Osteocyte (in vitro differentiated cells): ENCODE measurements at places on chromosomes 1 and 21. TPM values are rescaled to one million over a fixed set of nuclear protein-coding genes. Genes with fewer than 3 reads are reported as not detected.

- H3K27me3 ChIP-seq = peaks cover 24% of the 10 kb centered on the region
- H3K4me1 ChIP-seq = peaks cover 3% of the 10 kb centered on the region
- H3K27ac ChIP-seq = no peak overlapping the region
- H3K4me3 ChIP-seq = no peak overlapping the region
- DNase-seq = no peak
Measured at GRCh38 chr1:162214202-162214601, 144.7 kb downstream of the NOS1AP start.

KIF21B gene
- total RNA-seq = 0.63 and 0.97 TPM in 2 replicates

DYNLT5 gene
- 0.18 and 0.35 TPM in 2 replicates for total RNA-seq

DNA sequence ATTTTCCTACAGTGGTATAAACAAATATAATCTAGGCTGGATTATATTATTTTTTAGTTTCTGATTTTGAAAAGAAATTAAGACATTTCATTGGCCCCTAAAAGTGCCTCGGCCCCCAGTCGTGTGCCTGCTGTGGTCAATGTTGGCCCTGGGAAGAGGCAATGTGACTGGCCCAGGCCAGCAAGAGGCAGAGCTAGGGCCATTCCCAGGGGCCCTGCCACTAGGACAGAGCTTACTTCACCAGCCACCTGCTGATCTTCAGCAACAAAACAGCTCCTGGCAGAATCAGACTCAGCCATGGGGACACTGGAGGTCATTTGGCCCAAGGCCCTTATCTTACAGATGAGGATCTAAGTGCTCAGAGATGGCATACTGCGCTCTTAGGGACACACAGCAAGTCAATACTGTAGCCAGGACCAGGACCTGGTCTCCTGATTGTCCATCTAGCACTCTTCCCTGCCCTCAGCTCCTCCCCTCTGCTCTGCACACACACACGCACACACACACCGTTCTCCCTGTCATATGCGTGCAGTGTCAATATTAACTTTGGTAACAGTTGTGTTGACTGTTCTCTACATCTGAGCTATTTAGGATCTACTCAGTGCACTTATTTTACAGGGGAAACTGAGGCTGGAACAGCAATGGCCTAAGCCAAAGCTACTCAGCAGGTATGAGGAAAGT is 16.6 kb upstream of the KLHDC7A start:
- H3K4me3 ChIP-seq = no peak overlapping the region
- no peak for DNase-seq
- no peak overlapping the region for H3K27ac ChIP-seq
- no peaks in the 10 kb centered on the region for H3K4me1 ChIP-seq
- no peaks in the 10 kb centered on the region for H3K36me3 ChIP-seq
- H3K27me3 ChIP-seq = peaks cover 2% of the 10 kb centered on the region

- no peaks in the 10 kb centered on the region for H3K27me3 ChIP-seq
- H3K4me3 ChIP-seq = no peak overlapping the region
- no peak for DNase-seq
- no peak overlapping the region for H3K27ac ChIP-seq
- H3K4me1 ChIP-seq = peaks cover 17% of the 10 kb centered on the region
Measured at GRCh38 chr1:28031173-28031572, 57.2 kb downstream of the EYA3 start.

DNA sequence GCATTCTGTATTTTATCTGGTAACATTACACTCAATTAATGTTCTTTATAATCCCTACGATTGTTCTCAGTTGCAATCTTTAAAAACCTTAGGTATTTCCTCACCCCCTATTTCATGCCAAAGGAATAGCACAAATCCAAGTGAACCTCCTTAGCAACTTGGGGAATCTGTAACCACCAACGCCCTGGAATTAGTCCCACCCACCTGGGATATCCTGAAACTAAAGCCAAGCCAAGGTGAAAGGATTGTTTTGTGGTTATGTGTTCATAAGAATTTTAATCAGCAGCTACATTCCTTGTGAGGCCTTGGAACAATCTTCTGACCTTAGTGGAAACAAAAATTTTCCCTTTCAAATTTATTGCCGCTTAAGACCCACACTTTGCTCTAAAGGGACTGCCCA is 908.7 kb downstream of the TTLL7 start:
- peaks cover 2% of the 10 kb centered on the region for H3K36me3 ChIP-seq
- H3K4me1 ChIP-seq = peaks cover 9% of the 10 kb centered on the region
- H3K27me3 ChIP-seq = no peaks in the 10 kb centered on the region
- H3K27ac ChIP-seq = no peak overlapping the region
- H3K4me3 ChIP-seq = no peak overlapping the region

HCRTR1 gene
- 0.50 and 0.73 TPM in 2 replicates for total RNA-seq

GRCh38 chr1:90501281-90501680 is 215.8 kb downstream of the BARHL2 start:
- no peak for DNase-seq
- no peaks in the 10 kb centered on the region for H3K36me3 ChIP-seq
- no peak overlapping the region for H3K4me3 ChIP-seq
- H3K4me1 ChIP-seq = no peaks in the 10 kb centered on the region
- H3K27ac ChIP-seq = no peak overlapping the region
- peaks cover 3% of the 10 kb centered on the region for H3K27me3 ChIP-seq

AGT gene
- 25.6 and 30.1 TPM in 2 replicates for total RNA-seq

DNA sequence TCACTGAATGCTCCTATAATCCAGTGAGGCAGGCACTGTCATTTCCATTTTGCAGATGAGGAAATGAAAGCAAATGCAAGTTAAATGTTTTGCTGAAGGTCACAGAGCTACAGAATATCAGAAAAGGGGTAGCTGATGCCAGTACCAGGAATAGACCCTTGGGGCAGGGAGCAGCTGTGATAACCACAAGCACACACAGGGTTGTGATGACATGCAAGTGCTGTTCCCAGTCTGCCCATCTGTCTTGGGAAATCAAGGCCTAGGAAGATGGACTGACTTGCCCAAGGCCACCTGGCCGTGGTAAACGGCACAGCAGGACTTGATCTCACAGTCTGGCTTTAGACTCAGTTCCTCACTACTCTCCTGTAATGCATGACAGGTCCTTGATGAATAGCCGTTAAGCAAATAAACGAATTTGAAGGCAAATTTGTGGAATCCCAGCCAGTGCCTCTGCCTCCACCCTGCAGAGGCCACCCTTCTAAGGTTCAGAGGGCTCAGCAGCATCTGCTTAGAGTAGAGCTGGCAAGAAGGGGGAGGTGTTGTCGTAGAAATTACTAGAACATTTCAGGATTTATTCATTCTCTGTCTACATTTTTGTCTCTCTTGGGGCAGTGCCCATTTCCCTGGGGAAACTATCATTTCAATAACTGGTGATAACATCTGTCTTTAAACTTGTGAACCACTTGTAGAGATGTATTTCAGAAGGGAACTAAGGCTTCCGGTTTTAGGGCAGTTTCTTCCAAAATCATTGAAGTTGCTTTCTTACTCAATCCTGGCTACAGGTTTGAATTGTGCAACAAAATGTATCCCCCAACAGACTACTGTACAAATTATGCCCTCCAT is 53.2 kb upstream of the MRPS6 start:
- peaks cover 19% of the 10 kb centered on the region for H3K4me1 ChIP-seq
- H3K36me3 ChIP-seq = no peaks in the 10 kb centered on the region
- DNase-seq = no peak
- no peaks in the 10 kb centered on the region for H3K27me3 ChIP-seq
- no peak overlapping the region for H3K27ac ChIP-seq
- no peak overlapping the region for H3K4me3 ChIP-seq

GRCh38 chr1:6486433-6487011 is 4.9 kb downstream of the PLEKHG5 start:
- peak; percentile 95 for DNase-seq
- no peaks in the 10 kb centered on the region for H3K27me3 ChIP-seq
- H3K36me3 ChIP-seq = no peaks in the 10 kb centered on the region
- peak overlapping the region; percentile 72 for H3K4me3 ChIP-seq
- H3K27ac ChIP-seq = peak overlapping the region; percentile 71

- H3K4me3 ChIP-seq = no peak overlapping the region
- peaks cover 28% of the 10 kb centered on the region for H3K4me1 ChIP-seq
- H3K36me3 ChIP-seq = no peaks in the 10 kb centered on the region
- H3K27me3 ChIP-seq = no peaks in the 10 kb centered on the region
- peak; percentile 80 for DNase-seq
Measured at GRCh38 chr1:31588751-31589515, 12.6 kb downstream of the TINAGL1 start.

DNA sequence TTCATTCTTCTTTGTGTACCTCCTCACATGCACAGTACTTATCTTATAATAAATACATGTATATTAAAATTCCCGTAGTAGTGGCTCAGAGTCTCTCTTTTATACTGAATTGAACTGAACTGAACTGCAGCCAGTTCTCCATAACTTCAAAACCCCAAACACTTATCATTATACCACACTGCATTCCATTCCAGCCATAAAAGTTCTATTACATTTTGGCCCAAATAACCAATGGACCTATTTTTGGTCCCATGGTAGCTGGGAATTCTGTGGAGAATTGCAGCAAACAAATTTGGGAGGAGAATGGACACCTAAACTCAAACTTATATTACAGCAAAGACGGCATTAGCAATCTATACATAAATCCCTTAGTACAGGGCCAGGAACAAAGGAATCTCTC is 86.6 kb upstream of the C1orf87 start:
- no peak overlapping the region for H3K27ac ChIP-seq
- H3K36me3 ChIP-seq = no peaks in the 10 kb centered on the region

DNA sequence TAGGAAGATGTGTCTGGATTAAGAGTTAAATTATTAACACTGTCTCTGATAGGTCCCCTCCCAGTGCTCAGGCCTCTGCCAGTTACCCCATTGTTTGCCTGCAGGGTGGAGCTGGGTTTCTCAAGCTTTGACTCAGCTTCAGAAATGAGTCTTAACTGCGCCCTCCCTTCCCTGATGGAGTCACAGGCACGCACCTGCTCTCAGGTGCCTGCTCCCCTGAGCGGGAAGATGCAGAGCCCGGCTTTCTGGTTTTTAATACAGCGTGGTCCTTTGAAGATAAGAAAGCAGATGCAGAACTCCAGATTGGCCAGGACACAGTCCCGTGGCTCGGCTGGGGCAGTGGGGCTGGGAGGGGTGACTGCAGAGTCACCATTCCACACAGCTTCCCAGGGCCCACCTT is 3.2 kb upstream of the SPRR4 start:
- H3K4me3 ChIP-seq = no peak overlapping the region
- peak; percentile 74 for DNase-seq
- H3K4me1 ChIP-seq = no peaks in the 10 kb centered on the region
- H3K27me3 ChIP-seq = no peaks in the 10 kb centered on the region
- H3K36me3 ChIP-seq = no peaks in the 10 kb centered on the region

NBPF6 gene
- not detected in 2 replicates for total RNA-seq
